ENCODE measurements at places on chromosomes 2 and 18.

- peak; percentile 28 for DNase-seq
Observed at GRCh38 chr2:122056853-122057252, 301.4 kb downstream of the TSN start.

GRCh38 chr2:235820571-235820970 lies 326.7 kb downstream of the AGAP1 start:
- no peak for DNase-seq

DNA sequence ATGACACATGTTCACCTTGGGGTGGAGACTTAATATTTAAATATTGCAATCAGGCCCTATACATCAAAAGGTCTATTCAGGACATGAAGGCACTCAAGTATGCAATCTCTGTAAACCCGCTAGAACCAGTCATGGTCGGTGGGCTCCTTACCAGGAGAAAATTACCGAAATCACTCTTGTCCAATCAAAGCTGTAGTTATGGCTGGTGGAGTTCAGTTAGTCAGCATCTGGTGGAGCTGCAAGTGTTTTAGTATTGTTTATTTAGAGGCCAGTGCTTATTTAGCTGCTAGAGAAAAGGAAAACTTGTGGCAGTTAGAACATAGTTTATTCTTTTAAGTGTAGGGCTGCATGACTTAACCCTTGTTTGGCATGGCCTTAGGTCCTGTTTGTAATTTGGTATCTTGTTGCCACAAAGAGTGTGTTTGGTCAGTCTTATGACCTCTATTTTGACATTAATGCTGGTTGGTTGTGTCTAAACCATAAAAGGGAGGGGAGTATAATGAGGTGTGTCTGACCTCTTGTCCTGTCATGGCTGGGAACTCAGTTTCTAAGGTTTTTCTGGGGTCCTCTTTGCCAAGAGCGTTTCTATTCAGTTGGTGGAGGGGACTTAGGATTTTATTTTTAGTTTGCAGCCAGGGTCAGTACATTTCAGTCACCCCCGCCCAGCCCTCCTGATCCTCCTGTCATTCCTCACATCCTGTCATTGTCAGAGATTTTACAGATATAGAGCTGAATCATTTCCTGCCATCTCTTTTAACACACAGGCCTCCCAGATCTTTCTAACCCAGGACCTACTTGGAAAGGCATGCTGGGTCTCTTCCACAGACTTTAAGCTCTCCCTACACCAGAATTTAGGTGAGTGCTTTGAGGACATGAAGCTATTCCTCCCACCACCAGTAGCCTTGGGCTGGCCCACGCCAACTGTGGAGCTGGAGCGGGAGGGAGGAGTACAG lies 108.1 kb downstream of the XRCC5 start:
- DNase-seq, result no peak

- DNase-seq, result no peak
Observed at GRCh38 chr18:47174545-47175116, 1.5 kb downstream of the IER3IP1 start.

GRCh38 chr2:65834062-65834461 lies 401.7 kb upstream of the SPRED2 start:
- no peak for DNase-seq

DNA sequence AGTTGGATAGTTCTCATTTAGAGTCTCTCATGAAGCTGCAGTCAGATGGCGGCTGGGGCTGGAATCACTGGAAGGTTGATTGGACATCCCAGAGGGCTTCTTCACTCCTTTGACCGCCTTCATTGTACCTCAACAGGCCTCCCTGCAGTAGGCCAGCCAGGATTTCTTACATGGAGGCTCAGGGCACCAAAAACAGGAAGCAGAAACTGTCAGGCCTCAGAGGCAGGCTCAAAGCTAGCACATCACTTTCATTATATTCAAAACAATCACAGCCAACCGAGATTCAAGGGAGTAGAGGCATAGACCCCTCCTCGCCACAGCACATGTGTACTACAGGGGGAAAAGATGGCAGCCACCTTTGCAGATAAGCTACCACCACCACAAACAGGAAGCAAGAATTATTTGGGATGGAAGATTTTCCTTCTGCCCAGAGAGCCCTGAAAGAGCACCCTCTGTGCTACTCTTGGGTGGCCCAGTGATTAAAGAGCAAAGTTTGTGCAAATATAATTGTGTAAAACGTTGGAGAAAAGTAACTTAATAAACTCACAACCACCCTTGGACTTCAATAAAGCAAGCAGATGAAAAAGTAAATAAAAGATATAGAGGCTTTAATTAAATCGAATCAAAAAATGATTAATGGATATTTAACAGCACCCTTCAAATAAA lies 155.3 kb downstream of the GFPT1 start:
- DNase-seq, result no peak

DNA sequence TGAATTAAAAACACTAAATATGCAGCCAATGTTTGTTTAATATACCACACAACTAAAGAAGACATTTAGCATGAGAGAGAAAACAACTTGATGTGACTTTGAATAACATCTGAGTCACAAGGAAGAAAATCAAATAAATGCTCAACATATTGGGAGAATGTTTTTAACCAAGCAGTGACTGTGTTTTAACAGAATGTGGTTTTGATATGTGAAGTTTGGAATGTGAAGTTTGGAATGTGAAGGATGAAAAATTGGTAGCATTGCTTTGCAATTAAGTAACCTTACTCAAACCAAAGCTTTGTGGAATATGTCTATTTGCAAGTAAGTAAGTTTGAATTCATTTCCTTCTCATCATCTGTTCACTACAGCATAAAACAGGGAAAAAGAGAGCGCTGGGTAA lies 128.2 kb upstream of the DNAJC10 start:
- no peak for DNase-seq

DNA sequence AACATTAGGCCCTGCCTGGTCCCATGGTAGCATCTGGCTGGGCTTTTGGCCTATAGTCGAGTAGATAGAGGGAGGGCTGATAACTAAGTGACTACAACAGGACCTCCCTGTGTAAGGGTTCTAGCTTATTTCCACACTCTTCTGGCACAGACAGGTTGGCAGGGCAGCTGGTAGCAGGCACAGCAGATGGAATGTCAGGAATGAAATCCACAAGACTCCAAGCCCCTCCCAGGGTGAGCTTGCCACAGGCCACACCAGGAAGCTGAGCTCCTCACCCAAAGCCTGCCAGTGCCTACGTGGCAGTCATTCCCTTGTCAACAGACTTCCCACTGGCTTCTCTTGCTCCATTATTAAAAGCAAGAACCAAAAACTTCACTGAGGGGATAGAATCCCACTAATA lies 20.7 kb upstream of the C1QL2 start:
- no peak for DNase-seq

All from HuH-7 (cell line).